ENCODE measurements at places on chromosomes 1 and 21. TPM values are rescaled to one million over a fixed set of nuclear protein-coding genes. Genes with fewer than 3 reads are reported as not detected.
A peak's percentile ranks its signal among the peaks of the same experiment; 100 is the strongest.

- DNase-seq, result no peak
Observed at GRCh38 chr1:19432943-19433718, 52.2 kb downstream of the CAPZB start.

DNA sequence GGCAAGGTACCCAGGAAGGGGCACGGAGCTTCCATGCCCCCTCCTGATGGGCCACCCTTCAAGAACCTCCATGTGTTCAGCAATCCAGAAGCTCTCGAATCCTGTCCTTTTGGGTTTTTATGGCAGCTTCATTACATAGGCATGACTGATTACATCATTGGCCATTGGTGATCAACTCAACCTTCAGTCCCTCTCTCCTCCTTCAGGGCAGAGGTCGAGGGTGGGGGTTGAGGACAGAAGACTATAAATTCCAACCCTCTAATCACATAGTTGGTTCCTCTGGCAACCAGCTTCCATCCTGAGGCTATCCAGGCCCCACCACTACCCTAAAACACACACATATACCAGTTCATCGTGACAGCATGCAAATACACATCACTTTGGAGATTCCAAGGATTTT, 135.7 kb downstream of the ZNF281 start:
- DNase-seq, result no peak

DNA sequence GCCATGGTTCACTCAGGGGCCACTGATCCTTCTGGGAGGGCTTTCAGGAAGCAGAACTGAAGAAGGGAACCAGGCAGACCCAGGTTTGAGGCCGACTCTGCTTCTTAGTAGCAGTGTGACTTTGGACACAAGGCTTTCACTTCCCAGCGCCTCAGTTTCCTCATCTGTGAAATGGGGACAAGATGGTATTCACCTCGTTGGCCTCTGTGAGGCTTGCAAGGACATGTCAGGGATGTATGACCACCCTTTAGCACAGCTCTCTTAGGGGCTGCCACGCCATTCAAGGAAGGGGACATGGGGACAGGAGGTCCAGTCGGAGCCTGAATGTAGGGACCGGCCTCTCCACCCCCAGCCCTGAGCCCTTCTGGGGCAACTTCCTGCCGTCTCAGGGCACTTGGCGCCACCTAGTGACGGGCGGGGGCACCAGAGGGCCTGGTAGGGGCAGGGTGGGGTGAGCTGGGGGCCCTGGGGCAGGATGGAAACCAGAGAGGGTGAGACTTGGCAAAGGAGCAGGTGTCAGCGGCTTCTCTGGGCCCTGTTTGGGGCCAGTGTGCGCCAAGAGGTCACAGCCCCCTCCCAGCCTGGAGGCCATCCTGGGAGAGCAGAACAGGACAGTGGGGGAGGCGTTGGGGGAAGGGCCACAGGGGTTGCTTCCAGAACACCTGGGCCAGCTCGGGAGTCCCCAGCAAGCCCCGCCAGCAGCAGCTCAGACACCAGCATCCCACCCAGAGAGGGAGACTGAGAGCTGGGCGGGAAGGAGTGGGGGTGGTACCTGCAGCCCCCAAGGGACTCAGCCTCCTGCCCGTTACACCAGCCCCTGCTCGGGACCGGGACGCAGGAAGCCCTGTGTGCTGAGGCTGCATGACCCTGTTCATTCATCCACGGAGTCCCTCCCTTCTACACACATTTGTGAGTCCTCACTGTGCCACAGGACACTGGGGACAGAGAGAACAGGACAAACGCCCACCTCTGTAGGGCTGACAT, 102.5 kb upstream of the TARDBP start:
- DNase-seq, result peak; percentile 73

DNA sequence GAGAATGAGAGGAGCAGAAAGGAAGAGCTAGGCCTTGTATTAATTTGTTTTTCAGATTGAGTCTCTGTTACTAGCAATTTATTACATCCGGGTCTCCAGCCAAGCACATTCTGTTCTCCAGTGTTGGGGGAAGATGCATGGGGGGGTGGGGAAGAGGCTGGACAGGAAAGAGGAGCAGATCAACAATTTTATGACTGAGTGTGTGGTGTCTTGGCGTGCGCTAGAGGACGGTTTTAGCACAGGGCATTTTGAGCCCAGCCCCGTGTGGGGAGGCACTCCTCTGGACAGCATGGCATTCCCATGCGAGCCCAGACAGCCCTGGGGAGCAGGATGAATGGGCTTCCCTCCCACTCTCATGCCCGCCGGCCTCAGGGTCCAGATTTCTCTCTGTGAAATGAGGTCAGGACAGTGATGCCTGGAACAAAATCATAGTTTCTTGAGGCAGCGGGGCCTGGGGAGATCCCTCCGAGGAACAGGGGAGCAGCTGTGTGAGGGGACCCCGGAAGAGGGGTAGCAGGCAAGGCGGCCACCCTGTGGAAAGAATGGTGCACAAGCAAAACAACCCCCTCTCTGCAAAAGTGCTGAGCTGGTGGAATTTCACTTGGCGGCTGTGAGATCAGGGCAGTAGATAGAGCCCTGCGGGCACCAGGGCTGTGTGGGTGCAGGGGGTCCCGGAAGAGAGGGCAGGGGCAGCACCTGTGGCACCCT, 16.3 kb downstream of the SOX13 start:
- no peak for DNase-seq

Gene SEC22B
- 51.3 TPM for total RNA-seq
